ENCODE measurements at places on chromosomes 5 and 9.

- DNase-seq = no peak
Observed at GRCh38 chr5:110785356-110785755, 46.5 kb downstream of the SLC25A46 start.

DNA sequence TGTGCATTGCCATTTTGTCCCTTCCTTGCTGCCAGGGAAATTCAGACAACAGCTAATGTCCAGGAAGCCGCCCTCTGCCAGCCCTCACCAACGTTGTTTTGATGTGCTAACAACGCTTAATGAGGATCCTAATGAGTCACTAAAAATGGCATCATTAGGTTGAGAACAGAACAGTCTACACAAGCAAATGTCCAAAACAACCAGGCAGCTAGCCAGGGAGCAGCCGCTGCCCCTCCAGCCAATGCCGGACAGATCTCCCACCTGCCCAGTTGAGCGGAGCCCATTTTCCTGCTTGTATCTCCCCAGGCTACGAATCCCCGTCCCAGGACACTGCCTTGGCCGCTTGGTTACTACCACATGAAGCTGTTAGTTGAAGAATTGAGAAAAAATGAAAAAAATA lies 40.4 kb upstream of the UNC5A start:
- DNase-seq = no peak

DNA sequence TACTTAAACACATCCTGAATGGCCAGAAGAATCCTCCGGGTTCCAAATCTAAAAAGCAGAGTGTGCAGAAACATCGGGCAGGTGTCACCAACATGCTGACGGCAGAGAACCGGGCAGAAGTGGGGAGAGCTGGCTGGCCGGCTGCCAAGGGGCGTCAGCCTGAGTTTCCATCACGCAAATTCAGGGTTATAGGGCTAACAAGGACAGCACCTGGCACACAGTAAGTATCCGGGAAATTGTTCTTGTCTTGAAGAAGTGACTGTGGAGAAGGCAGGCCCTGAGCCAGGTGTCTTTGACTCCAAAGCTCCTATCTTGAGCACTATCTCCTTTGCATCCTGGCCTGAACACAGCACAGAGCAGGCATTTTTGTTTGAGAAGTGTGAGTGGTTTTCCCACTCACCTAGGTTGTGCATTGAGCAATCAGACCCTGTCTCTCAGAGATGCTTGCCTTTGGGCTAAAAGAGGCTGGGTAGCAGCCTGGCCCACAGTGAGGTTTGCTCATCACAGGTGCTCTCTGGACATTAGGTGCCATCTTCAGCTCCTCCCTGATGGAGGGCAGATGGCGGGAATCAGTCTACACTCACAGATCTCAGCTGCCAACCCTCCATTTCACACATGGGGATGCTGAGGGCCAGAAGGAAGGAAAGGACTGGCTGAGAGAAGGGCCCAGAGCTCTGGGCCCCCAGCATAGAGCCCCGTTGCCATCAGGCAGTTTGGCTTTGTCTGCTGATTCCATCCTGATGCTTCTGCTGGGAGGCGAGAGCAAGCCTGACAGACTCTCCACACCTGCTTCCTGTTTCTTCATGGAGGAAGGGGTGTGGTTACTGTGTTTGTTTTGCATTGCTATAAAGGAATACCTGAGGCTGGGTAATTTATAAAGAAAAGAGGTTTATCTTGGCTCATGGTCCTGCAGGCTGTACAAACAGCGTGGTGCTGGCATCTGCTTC lies 52.8 kb downstream of the WHRN start:
- DNase-seq = no peak

DNA sequence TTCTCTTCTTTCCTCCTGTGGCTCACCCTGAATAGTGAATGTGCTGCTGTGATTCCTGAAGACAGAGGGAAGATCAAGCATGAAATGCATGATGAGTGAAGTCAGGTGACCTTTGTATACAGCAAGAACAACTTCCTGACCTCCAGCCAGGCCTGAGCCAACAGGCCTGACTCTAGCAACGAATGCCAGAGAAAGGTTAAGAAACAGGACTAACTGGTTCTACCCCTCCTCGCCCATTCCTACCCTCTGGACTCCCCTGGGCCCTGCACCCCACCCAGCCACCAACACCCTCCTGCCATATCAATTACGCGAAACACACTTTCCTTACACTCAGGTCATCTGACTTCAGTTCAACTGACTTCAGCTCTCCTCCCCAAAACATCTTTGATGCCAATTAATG lies 4.9 kb downstream of the SUSD1 start:
- DNase-seq = no peak

DNA sequence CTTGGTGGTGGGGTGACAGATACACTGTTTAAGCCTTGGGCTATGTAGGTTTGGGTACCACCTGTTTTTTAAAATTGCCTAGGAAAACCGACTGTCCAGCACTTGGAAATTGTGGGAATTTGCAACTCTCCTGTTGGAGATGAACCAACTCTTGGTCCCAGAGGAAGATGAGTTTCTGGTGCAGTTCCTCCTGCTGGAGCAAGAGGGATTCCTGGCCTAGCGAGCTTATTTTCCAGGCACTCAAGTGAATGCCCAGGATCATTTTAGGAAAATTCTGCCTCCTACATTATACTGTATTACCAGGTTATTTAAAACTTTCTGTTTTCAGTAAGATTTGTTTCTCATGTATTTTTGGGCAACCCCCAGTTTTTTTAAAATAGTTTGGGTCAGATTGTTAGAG lies 33.7 kb downstream of the AP3S1 start:
- no peak for DNase-seq

Measured in amniotic stem cell (primary cell).